Renal pelvis (tissue), 12 donors: ENCODE measurements at places on chromosomes 5 and 9.

GRCh38 chr9:347667-348292 is 133.1 kb downstream of the DOCK8 start:
- peak; percentile 27 for DNase-seq

- DNase-seq, result no peak
Measured at GRCh38 chr5:85337435-85337834, 952.8 kb upstream of the EDIL3 start.

DNA sequence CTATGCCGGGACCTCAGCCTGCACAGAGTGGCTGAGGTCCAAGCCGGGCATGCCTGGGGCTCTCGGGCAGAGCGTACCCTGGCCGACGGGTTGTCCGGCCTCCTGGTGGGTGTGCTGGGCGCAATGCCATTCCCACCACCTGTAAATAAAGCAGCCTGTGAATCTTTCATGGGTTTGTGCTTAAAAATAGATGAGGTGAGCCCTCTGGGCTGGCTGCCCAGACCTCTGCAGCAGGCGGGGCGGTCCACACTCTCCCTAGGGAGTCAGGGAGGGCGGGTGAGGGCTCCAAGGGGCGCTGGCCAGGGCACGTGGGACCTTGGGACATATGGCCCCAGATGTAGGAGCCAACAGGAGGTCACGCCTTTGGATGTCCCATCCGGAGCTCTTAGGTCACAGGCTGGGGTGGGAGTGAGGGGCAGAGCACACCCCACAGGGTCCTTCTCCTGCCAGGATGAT is 3.6 kb upstream of the AGPAT2 start:
- no peak for DNase-seq

- DNase-seq, result no peak
Measured at GRCh38 chr5:175471196-175471595, 7.2 kb upstream of the SFXN1 start.

- no peak for DNase-seq
Measured at GRCh38 chr5:152274224-152274623, 130.9 kb downstream of the NMUR2 start.

- no peak for DNase-seq
Measured at GRCh38 chr5:56128113-56128512, 105.0 kb downstream of the ANKRD55 start.

GRCh38 chr9:74407166-74407565 is 90.0 kb upstream of the RORB start:
- DNase-seq, result no peak

DNA sequence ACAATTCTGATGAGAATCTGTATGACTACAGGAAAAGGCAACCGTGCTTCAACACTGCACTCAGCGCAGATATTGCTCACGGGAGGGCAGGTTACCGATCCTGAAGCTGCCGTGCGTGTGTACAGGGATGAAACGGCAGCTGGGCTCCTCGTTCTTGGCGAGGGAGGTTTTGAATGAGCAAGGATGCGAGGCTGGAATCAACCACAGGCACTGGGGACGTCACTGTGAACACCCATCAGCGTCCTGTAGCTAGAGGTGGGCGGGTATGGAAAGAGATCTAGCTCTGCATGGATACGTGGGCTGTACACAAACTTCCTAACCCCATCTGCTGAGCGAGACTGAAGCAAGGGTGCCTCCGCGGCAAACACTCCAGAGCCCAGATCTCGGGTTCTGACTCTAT is 84.3 kb upstream of the COL5A1 start:
- DNase-seq, result no peak

DNA sequence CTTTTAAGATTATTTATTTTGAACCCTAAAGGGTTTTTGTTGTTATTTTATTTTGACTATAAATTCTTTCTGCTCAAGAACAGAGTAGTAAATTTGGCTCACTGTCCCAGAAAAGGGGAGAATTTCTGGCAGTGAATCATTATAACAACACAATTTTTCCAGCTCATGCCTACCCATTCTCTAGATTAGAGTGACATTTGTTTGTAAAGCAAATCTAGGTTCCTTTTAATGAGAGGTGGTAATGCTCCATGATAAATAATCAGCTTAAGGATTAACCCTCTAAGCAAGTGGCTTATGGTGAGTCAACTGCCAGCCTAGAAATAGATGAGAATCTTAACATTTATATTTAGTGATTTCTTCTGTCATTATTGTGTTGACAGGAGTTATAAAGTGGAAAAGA is 409.2 kb downstream of the NFIB start:
- no peak for DNase-seq

GRCh38 chr5:12017007-12017406 is 112.8 kb upstream of the CTNND2 start:
- no peak for DNase-seq

DNA sequence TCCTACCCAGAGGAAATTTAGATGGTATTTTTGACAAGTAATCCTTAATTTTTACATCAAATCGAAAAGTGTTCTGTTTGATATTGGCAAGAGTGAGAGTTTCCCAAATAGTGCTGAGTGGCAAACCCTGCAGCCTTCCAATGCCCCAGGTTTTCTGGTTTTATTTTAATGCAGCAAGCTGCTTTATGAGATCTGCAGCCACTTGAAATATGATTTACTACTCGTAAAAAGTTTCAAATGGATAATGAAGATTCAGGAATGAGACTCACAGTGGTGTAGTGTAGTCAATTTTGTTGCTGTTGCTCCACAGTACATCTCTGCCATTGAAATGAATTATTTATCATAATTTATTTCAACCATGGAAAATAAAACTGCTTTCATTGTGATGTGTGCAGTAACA is 23.6 kb upstream of the TLX3 start:
- DNase-seq, result no peak

GRCh38 chr5:147713550-147714295 is 68.8 kb downstream of the JAKMIP2 start:
- DNase-seq, result no peak

DNA sequence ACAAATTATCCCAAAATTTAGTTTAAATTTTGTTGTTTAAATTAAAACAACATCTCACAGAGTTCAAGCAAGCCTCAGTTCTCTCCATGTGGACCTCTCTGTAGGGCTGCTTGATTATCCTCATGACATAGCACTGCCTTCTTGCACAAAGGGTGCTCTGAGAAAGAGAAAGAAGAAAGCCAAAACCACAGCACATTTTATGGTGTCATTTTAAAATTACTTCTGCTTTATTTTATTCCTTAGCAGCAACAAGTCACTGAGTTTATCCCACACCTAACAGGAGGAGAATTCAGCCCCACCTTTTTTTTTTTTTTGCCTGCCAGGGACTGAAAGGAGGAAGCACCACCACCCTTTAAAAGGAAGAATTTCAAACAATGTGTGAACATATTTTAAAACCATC is 12.8 kb upstream of the KCNV2 start:
- DNase-seq, result no peak

GRCh38 chr5:115068239-115069086 is 101.2 kb downstream of the TRIM36 start:
- no peak for DNase-seq

GRCh38 chr5:2550509-2550908 is 201.0 kb downstream of the IRX2 start:
- DNase-seq, result peak; percentile 26

DNA sequence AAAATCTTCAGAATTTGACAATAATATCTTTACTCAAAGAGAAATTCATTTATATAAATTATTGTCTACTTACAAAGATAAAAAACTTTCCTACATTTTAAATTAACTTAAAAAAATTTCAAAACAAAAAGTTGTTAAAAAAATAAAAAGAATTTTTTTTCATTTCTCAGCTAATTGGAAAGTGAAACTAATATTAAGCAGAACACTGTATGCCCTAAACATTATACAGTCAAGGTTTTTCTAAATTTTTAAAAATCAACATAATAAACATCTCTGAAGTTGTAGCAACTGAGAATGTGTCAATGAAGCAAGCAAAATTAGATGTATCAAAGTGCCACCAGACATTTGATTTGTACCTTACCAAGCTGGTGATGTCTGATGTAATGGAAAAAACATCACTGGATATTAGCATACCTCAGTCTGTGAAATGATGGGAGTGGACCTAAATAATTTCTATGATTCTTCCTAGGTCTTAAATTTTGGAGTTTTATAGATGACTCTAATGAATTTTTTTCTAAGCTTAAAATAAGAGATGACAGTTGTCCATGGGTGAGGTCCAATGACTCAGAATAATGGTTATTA is 290.1 kb downstream of the ADAMTS6 start:
- DNase-seq, result no peak

GRCh38 chr9:79555474-79556089 is 16.2 kb upstream of the TLE4 start:
- DNase-seq, result no peak

- DNase-seq, result no peak
Measured at GRCh38 chr9:127971357-127972235, 9.2 kb downstream of the EEIG1 start.

GRCh38 chr9:126607086-126607485 is 6.6 kb upstream of the LMX1B start:
- no peak for DNase-seq

DNA sequence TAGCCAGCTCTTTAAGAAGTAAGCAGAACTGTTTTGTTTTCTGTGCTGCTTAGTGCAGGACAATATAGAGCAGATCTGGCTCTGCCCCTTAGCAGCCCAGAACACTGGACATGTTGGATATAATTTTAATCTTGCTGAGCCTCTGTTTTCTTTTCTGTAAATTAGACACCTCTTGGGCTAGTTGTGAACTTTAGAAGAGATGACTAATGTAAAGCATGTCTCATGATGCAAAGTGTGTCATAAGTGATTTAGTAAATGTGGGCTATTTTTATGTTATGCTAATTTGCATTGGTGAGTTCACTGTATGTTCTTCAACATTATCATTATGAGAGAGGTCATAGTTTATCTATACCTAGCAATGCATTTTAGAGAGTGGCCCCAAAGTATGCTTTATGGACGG is 156.1 kb upstream of the ADAMTSL1 start:
- DNase-seq, result no peak

- no peak for DNase-seq
Measured at GRCh38 chr9:92496396-92497176, 14.3 kb upstream of the ASPN start.

- no peak for DNase-seq
Measured at GRCh38 chr5:32029261-32029660, 144.9 kb downstream of the GOLPH3 start.

- DNase-seq, result no peak
Measured at GRCh38 chr5:175564716-175565115, 86.4 kb downstream of the SFXN1 start.

GRCh38 chr5:124865603-124866354 is 119.3 kb upstream of the ZNF608 start:
- DNase-seq, result peak; percentile 53

DNA sequence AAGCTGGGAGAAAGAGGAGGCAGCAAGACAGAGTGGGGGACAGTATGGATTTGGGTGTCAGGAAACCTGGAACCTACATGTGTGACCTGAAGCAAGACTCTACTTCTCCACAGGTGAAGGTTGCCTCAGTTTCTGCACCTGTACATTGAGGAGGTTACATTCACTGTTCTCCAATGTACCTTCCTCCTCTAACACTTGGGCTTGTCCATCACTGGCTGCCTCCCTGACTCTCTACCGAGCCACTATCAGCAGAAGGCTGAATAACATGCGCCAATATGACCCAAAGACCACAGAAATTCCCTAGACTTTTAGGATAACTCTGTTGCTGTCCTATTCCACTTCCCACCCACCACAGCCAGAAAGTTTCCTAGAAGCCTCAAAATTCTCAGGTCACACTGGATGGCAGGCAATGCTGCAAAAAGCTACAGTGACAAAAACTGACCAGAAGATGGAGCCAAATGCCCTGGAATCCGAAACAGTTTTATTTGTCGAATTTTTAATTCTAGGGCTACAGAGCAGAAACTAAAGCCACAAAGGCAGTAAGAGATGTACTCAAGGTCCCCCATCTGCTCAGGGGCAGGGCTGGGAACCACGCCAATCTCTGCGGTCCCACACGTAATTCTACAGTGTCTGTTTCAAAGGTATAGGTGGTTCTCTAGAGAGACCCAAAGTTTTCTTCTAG is 64.4 kb downstream of the FAM114A2 start:
- peak; percentile 45 for DNase-seq

DNA sequence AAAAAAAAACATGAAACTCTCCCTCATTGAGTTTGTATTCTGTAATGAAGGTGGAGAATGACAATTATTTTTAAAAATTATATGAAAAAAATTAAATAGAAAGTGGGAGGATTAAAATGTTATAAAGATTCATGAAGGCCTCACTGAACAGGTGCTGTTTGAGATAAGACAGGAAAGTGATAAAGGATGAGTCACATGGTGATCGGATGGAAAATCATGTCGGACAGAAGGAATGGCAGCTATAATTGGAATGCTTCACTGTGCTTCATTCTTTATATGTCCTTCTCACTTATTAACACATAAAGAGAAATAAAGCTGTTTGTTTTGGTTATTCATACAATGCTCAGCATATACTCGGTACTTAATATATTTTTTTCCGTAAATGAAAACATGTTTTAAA is 464.5 kb upstream of the RGMB start:
- no peak for DNase-seq

GRCh38 chr5:176813587-176814312 is 3.4 kb downstream of the UNC5A start:
- DNase-seq, result no peak
